ENCODE measurements at places on chromosomes 4 and X. TPM values are rescaled to one million over a fixed set of nuclear protein-coding genes. Genes with fewer than 3 reads are reported as not detected.

Gene CDX4
- total RNA-seq, result not detected

DNA sequence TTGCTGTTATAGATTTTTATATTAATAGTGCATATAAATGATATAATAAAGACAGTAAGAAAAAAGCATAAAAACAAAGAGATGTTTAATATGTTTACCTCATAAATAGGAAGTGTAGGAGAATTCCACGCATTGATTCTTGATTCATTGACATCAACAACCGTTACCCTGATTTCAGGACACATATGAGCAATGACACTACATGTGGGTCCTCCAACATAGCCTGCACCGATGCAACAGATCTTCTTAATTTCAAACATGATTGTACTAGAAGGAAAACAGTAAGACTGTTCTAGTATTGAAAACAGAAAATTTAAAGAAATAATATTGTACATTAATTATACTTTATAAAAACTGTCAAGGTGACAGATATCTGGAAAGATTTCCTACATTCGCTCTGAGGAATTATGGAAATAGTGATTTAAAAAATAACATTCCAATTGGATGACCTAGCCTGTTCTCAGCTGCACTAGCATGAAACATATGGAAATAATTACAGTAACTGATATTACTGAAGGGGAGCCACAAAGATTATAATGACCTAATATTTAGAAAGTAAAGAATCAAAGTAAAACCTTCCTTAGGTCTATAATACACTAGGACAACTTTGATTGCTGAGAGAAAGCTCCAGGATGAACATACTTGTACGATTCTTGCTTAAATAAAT is 5.9 kb downstream of the UGDH start:
- H3K4me3 ChIP-seq, result no peak overlapping the region
- peaks cover 32% of the 10 kb centered on the region for H3K4me1 ChIP-seq
- H3K27ac ChIP-seq, result no peak overlapping the region

DNA sequence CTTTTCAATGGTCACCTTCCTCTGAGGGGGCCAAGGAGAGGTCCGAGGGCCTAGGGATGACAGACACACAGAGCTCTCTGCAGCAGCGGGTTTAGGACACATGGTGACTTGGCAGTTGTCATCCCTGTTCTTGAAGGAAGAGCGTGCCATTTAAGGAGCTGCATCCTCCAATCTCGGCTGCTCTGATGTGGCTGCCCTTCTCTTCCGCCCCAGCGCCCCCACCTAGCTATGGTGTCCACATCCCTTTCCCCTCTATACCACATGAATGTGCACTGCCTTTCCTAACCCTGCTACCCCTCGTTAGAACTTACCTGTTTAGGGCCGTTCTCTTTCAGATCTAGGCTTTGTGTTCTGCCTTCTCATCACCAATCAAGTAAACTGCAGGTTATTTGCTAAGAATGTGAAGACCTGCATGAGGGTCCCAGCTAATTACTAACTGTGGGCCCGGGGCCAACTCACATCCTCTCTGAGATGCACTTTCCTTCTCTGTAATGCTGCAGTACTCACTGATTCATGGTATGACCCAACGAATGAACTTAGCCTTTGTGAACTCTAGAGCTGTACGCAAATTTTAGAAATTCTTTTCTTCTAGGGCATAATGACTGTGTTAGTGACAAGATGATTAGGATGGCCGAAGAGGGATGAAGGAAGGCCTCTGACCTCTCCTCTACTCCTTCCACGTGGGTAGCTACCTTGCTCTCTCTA is 38.2 kb downstream of the CHST7 start:
- H3K27ac ChIP-seq, result no peak overlapping the region
- H3K4me3 ChIP-seq, result no peak overlapping the region
- peaks cover 4% of the 10 kb centered on the region for H3K4me1 ChIP-seq
- DNase-seq, result no peak

GRCh38 chrX:155967653-155968325 is 29.7 kb upstream of the IL9R start:
- DNase-seq, result no peak
- peaks cover 5% of the 10 kb centered on the region for H3K27me3 ChIP-seq

- peaks cover 22% of the 10 kb centered on the region for H3K4me1 ChIP-seq
- H3K36me3 ChIP-seq, result peaks cover 8% of the 10 kb centered on the region
- H3K4me3 ChIP-seq, result no peak overlapping the region
Observed at GRCh38 chrX:21645886-21646285, 12.2 kb downstream of the KLHL34 start.

Gene LONRF3
- total RNA-seq, result 0.30 TPM

GRCh38 chr4:38290366-38290765 is 330.2 kb downstream of the PTTG2 start:
- H3K36me3 ChIP-seq, result peaks cover 8% of the 10 kb centered on the region
- no peak overlapping the region for H3K4me3 ChIP-seq
- peaks cover 14% of the 10 kb centered on the region for H3K4me1 ChIP-seq
- DNase-seq, result no peak
- H3K27me3 ChIP-seq, result no peaks in the 10 kb centered on the region
- H3K27ac ChIP-seq, result no peak overlapping the region

- no peak overlapping the region for H3K4me3 ChIP-seq
- H3K27me3 ChIP-seq, result no peaks in the 10 kb centered on the region
- H3K4me1 ChIP-seq, result no peaks in the 10 kb centered on the region
- H3K36me3 ChIP-seq, result no peaks in the 10 kb centered on the region
- H3K27ac ChIP-seq, result no peak overlapping the region
- no peak for DNase-seq
Observed at GRCh38 chr4:108690738-108691137, 40.3 kb downstream of the OSTC start.
